Activated CD4-positive, alpha-beta T cell treated with anti-CD3 and anti-CD28 coated beads, Interleukin-2, amount 50 U/mL, for 24 hours (primary cell): ENCODE measurements at places on chromosomes 4 and X.

DNA sequence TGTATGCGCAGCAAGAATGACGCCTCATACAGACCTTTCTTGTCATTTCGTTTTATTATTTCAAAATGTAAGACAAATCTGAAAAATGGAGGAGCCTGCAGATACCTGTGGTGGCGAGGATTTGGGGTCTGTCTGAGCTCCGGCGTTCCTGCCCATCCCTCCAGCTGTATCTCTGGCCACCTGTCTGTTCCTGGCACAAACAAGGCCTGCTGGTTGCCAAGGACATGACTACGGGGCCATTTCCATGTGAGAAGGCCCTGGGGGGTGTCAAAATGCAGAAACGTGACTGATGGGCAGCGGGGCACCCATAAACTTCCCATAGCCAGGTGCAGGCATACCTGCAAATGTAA is 591 bp upstream of the TSPAN7 start:
- no peak for DNase-seq

DNA sequence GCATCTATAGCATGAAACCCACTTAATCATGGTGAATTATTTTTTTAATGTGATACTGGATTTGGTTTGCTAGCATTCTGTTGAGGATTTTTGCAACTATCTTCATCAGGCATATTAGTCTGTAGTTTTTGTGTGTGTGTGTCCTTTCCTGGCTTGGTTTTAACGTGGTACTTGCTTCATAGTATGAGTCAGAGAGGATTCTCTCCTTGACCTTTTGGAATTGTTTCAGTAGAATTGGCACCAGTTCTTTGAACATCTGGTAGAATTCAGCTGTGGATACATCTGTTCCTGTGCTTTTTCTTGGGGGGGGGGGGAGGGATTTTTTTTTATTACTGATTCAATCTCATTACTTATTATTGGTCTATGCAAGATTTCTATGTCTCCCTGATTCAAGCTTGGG is 232.0 kb upstream of the KLF8 start:
- no peak for DNase-seq

DNA sequence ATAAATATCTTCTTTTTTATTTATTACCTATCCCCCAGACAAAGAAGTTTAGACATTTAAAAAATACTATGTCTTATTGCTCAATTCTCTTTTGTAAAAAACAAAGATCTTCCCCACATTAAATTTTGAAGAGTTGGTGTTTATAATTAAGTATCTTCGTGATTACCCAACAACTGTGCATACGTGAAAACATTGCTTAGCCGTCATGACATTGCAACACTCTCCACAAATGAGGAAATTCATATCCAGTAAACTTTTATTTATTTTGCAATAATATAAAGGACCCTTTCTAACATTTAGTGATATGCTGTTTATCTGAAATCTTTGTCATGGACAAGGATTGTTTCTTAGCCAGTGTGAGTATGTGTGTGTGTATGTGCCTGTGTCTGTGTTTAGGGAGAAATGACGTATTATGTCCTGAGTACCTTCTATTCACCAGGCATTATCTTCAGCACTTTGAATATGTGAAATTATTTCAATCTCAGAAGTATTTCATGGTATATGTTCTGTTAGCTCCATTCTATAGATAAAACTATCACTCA is 26.1 kb upstream of the EREG start:
- DNase-seq, result no peak

DNA sequence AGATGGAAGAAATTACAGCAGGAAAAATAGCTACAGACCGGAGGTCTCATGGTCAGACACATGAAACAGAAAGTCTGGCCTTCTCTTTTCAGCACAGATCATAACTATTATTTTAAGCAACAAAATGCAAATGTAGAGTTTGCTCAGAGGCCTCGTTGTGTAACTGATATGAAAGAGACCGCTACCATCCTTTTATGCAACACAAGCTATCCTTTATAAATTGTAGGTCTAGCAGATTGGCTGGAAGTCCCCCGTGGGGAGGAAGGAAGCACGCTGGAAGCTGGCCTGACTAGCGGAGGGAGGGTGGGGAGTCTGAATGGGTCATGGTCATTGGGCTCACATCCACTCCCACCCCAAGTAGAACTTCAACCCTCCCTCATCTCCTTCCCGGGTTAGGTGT is 27.7 kb downstream of the DMP1 start:
- DNase-seq, result no peak

GRCh38 chr4:120723105-120723504 is 199.4 kb downstream of the PRDM5 start:
- no peak for DNase-seq

- DNase-seq, result no peak
Measured at GRCh38 chr4:146063143-146063542, 112.4 kb upstream of the LSM6 start.

DNA sequence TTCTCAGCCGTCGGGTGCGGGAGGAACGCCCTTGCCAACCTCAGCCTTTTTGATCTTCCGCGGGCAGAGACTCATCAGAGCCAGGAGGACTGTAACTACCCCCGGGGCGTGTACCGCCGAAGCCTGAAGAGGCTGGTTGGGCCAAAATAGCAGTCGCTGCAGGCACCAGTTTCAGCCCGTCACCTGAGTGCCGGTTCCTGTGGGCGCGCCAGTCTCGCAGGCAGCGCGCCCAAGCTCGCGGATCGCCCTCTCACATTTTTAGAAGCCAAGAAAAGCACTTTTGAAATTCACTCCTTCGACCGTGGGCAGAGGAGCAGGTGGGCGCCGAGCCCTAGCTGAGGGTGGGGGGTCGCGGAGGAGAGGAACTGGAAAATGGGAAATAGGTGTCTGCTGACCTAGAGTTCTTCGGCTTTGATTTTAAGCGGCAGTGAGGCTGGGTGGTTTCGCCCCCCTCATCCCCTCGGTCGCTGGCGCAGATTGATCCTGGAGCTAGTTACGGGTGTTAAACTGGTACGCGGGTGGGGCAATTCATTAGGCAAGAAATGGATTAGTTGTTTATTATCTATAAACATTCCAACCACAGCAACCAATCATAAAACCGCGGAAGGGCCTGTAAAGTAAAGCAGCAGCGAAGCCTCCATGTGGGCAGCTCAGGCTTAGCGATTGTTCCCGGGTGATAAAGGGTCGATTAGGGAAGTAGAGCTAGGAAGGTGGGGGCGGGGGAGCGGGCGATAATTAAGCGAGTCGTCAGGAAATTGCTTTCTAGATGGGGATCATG is 69.2 kb downstream of the FBXO8 start:
- no peak for DNase-seq

GRCh38 chr4:105059337-105059736 is 87.3 kb upstream of the TET2 start:
- DNase-seq, result no peak

GRCh38 chrX:134935276-134935675 is 55.5 kb upstream of the SMIM10 start:
- DNase-seq, result no peak

DNA sequence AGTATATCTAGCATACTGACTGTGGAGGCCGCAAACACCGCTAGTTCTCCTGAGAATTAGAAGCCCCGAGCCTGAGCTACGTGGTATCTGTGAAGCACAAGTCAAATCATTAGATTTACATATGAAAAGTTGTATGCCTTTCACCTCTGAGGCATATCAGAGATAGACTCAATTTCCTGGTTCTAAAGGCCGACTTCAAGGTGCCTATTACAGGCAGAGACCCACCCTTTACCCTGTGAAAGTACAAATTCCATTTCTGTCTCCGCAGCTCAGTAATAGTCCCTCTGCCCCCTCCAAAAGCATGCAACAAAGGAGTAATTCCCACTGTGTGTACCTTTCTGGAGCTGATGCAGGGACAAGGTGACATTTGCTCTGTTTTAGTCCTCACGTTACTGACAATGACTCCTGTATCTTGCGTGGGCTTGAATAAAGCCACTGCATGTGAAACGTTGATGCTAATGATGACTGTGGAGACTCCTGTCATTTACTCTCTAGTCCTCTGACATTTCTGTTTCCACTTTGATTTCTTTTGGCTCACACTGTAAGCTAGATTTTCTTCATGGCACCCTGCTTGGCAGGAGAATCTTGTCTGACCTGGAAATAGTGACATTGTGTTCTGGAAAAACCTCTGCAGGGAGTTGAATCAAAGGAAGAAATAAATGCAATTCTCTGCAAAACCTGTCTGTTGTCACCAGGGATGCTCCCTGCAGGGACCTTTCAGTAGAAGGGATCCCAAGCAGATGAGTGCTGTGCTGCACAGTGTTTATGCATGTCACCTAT is 273.2 kb upstream of the EMCN start:
- DNase-seq, result no peak

GRCh38 chrX:57871463-57871862 is 38.8 kb downstream of the ZXDA start:
- no peak for DNase-seq

DNA sequence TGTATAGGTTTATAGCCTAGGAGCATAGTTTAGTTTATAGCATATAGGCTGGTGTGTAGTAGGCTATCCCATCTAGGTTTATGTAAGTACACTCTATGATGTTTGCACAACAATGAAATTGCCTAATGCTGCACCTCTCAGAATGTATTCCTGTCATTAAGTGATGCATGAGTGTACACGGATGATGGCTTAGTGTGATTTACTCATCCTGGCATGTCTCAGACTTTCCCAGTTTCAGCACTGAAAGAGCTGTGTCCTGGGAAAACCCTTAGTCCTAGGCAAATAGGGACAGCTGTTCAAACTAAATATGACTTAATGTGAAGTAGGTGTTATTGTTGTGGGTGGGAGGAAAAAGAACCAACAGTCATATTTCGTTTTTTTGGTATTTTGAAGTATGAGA is 264.9 kb upstream of the MAGEB18 start:
- no peak for DNase-seq

- no peak for DNase-seq
Measured at GRCh38 chr4:152038238-152038637, 277.4 kb upstream of the GATB start.

DNA sequence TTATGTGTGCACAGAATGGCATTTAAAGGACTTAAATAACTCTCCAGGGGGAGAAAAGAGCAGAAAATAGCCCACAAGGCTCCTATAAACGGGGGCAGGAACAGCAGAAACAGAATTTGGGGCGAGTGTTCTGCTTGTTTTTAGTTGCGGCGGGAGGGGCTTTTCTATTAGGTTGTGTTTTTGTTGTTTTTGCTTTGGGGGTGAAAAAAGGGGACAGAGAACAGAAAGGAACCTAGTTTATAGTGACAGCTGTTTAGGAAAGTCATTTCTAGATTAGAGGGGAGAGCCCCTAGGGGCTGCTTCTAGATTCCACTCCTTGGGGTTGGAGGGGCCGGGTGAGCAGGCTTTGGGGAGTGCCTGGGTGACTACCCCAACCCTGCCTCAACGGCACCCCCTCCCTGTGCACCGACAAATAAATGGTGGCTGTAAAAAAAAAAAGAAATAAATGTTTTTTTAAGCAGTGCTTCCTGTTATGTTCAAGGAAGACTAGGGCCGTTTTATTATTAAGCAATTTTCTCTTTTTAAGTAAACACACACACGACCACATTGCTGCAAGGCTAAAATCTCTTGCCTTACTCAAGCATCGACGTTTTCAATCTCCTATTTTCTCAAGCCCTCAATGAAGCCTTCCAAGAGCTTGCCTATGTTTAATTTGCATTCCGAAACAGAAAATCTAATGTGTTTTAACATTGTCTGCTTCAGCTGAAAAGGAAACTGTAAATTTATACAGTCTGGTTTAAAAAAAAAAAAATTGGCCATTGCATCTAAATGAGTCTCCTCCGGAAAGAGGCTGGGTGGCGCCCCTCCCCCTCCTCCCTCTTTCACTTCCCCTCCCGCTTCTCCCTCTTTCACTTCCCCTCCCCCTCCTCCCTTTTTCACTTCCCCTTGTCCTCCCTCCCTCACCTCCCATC is 123.3 kb upstream of the TBL1X start:
- peak; percentile 46 for DNase-seq

DNA sequence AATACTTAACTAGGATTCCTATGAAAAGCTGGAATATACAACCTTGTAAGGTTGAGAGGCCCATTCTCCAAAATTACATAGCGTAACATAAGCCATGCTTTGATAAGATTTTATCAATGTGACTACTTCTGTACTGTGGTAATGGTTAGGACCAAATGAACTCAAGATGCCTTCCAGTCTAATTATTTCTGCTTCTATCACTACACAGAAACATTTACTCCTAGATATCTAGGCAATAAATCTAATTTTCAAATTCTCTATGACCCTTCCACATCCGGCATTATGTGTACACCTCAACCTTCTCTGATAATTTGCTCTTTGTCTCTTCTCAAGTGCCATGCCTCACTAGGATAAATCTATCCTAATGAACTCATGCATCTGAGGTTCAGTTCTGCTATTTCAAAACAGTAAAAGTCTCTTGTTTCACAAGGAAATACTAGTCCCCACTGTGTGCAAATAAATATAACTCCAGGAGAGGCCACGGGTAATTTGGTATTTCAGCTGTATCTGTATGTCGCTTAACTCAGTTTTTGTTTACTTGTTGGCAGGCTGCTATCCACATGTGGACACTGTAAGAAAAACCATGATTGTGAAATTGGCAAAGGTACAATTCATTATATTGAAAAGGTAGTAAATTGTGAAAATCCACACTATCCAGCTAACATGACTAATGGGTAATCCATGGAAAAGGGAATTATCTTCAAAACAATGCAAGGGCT is 93.3 kb downstream of the PRDM5 start:
- no peak for DNase-seq
